ENCODE measurements at places on chromosomes 5 and 9.

GRCh38 chr5:179294131-179294780 is 51.0 kb downstream of the ADAMTS2 start:
- DNase-seq = no peak

DNA sequence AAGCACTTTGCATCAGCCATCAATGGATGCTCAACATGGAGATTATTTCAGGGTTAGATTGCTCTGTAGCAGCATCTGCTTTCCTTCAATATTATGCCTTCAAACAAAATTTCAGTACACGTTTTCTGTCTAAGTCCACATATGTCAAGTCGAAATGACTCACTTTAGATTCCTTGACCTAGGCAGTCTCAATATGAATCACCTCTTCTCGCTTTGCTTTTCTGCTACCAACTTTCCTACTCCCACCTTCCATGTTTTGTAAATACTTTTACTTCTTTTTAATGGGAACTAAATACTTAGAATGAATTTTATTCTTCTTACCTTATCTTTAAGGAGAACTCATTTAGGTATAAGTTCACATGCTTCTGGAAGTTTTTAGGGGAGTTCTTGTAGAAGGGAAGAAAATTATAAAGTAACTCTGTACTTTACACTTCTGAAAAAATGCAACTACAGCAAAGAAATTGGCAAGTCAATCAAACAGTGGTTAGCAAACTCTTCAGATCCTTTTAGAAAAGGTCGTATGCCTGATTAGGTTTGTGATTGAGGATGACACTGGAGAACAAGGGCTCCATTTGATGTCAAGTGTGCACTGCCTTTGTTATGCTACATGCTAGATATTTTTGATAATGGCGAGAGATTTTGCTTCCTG is 478.5 kb upstream of the SMARCA2 start:
- DNase-seq = no peak

GRCh38 chr5:31781772-31782171 is 142.8 kb downstream of the PDZD2 start:
- DNase-seq = no peak

DNA sequence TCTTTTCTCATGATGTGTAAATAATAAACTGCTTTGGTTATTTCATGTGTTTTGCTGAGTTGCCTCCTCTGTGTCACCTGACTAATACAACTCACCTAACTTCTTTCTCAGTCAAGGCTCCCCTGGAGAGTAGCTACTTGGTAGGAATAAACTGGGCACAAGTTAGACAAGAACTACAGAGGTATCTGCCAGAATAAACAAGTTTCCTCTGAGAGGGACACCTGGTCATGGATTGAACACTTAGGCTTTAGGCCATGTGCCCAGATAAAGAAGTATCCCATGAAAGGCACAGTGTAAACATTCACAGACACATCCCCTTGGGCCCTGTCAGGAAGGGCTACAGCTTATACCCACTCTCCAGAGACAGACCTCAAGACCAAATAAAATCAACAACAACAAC is 532.5 kb downstream of the KIF4B start:
- DNase-seq = no peak

- no peak for DNase-seq
Measured at GRCh38 chr5:152070591-152070990, 145.9 kb upstream of the GLRA1 start.

DNA sequence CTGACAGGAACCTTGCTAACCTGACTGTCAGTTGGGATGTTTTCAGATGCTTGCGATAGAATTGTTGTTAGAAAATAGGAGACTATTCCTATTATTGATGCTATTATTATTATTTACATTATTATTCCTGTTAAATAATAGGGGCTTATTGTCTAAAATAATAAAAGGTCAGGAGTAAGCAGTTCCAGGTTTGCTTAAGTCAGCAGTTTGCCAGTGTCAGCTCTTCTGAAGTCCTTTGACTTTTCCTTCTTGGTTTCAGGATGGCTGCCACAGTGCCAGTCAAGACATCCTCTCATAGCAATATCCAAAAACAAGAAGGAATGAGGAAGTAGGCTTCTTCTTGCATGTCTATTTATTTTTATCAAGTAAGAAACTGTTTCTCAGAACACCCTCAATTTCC is 141.7 kb upstream of the MARCHF11 start:
- no peak for DNase-seq

DNA sequence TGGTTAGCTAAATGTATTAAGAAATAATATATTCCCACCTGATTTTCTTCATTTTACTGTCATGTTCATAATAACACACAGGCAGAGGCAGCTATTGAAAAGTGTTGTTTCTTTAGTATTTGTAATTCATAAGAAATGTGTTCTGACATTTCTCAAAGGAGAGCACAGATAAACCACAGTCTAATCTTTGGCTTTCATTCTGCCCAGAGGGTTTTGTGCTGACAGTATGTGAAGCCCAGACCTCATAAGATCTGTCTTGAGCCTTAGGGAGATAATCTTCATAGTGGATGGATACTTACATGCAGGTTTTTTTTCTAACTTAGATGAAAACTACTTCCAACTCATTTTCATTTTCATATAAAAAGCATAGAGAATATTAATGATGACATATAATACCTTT is 206.1 kb downstream of the CHSY3 start:
- DNase-seq = no peak

- no peak for DNase-seq
Measured at GRCh38 chr5:168409591-168410458, 76.4 kb upstream of the RARS1 start.

DNA sequence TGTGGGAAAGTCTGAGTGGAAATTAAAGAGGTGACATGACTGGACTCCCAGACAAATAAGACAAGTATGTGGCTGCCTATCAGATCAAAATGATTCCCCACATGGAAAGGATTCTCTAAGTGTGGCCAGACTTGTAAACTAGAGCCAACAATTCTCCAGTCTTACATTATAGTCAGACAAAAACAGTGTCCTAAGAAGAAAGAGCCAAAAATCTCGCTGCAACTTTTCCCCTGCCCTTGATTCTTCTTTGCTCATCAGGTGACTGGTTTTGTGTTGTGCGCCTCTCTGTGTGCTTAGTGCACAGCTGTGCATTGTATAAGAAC is 164.2 kb upstream of the TARS1 start:
- no peak for DNase-seq

GRCh38 chr9:71733176-71733575 is 35.1 kb downstream of the CEMIP2 start:
- DNase-seq = no peak

DNA sequence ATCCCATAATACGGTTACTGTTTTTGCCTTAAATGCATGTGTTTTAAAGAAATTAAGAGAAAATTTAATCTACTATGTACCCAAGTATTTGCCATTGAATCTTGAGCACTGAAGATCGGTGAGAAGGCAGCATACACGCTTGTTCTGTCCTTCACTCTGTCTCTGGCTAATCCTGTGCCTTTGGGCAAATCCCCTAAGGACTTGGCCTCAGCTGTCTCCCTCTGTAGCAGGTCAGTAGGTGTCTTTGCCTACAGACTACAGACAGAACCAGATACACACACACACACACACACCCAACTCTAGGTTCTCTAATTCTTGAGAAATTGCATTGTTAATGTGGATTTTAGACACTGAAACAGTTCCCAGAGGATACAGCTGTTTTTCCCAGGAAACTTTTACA is 117.4 kb downstream of the WDR41 start:
- DNase-seq = no peak

DNA sequence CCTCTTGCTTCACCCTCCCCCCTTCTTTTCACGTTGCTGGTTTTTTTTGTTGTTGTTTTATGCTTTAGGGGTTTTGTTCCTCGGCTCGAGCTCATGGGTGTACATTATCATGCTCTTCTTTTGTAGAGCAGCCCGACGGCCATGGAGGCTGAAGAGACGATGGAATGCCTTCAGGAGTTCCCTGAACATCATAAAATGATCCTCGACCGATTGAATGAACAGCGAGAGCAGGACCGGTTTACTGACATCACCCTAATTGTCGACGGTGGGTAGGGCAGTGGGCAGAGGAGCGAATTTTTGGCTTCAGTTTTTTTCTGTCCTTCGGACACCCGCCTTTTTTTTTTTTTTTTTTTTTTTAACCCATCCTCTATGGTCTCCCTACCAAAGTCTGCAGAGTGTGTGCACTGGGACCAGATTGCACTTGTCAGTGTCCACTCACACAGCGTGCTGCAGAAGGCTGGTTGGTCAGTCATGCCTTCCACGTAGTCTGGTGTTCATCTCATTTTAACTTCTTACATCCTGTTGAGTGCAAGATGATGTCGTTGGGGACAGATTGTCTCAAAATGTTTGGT is 1.3 kb downstream of the ZNF131 start:
- no peak for DNase-seq

DNA sequence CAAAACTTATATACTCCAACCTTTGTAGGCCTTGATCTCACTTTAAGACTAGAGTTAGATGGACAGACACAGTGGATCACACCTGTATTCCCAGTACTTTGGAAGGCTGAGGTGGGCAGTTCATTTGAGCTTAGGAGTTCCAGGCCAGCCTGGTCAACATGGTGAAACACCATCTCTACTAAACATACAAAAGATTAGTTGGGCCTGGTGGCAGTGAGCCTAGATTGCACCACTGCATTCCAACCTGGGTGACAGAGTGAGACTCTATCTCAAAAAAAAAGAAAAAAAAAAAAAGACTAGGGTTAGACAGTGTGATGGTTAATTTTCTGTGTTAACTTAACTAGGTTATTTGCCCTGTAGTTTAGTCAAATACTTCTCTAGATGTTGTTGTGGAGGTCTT is 74.1 kb downstream of the CFAP95 start:
- DNase-seq = no peak

DNA sequence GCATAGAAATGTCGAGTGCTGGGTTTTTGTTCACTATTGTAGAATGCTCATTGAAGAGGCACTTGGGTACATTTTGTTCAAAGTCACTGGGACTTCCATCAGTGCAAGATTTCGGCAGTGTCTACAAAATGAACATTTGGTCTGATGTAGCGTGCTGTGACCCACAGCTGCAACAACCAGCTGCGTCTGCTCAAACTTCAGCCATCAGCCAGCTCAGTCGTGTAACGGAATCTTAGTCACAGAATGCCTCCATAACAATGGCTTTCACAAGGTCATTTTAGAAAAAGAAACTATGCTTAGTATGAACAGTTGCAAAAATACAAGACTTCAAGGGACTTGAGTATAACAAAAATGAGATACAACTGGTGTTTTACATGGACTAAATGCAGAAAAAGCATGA is 828.1 kb upstream of the GRAMD2B start:
- DNase-seq = no peak

DNA sequence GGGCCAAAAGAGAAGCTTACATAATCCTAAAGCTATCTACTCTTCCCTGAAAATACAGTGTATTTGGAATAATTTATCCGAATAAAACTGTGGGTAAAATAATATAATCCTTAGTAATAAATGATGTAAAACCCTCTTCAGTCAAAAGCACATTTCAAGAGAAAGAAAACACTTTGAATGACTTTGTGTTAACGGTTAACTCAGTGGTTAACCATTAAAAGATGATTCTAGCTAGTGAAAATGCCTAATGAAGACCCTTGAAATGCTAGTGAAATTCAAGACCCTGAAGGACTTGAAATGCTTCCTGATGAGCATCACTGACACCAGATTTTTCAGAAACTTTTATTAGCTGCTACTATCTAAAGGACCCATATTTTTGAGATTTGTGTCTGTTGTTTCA is 70.7 kb downstream of the COX7C start:
- no peak for DNase-seq

GRCh38 chr5:18028036-18028435 is 393.8 kb downstream of the TAF11L14 start:
- no peak for DNase-seq

DNA sequence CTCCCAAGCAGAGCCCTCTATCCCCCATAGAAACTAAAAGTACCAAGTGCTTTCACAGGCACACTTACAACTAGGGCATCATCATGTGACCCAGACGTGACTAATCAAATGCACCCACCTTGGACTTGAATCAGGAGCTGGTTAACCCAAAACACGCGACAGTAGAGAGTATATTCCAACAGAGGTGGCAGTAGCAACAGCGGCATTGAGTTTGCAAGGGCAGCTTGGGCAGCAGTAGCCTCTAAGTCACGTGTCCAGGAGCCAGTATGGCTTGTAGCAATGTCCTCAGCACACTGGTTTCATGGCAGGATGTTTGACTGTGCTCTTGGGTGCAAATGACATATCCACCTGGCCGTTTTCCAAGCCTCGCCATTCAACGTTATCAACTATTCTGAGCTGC is 73.4 kb upstream of the DNAH5 start:
- DNase-seq = no peak

DNA sequence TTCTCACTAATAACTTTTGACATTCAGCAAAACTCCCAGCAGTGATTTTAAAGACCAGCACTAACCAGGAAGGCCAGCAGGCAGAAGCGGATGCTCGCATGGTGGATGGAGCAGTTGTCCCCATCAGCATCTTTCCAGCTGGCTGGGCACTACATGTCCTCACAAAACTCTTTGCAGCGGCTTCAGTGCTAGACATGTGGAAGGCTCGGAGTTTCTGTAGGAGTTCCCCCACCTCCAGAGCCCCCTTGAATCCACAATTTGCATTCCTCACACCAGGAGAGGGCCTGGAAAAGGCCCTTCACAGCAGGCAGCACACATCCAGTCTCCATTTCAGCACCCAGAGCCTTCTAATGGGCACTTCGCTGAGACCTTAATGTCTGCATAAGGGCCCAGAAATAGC is 85.6 kb downstream of the APTX start:
- no peak for DNase-seq

- no peak for DNase-seq
Measured at GRCh38 chr9:34034698-34035065, 14.0 kb downstream of the UBAP2 start.

DNA sequence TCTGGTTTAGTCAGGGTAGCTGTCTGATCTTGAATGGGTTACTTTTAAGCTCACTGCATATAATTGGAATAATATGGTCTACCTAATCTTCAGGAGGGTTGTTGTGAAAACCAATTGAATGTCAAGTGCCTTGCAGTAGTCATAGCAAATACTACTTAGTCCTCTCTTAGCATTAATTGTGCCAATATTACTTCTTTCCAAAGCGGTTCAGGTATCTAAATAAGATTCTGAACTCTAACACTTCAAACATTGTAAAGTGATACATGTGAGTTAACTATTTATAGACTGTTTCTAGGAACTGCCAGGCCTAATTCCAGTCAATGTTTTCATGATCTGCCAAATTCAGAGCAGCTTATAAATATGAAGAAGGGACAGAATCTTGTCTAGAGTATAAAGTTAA is 140.2 kb downstream of the SH3GL2 start:
- no peak for DNase-seq

- no peak for DNase-seq
Measured at GRCh38 chr5:143148771-143149170, 254.7 kb downstream of the NR3C1 start.

DNA sequence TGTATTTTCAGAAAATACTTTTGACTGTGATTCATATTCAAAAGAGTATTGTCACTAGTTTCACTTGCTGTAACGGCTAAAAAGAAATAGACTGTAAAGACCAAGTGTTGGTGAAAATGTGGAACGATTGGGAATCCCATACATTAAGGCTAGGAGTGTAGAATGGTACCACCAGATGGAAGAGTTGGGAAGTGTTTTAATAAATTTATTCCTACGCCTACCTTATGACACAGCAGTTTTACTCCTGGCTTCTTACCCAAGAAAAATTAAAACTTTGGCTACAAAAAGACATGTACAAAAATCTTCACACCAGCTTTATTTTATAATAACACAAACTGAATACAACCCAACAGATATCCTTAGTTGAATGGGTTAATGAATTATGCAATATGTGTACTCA is 256.2 kb downstream of the TAF11L14 start:
- DNase-seq = no peak

GRCh38 chr5:96664669-96665068 is 2.5 kb downstream of the CAST start:
- DNase-seq = no peak

GRCh38 chr5:141512390-141512910 is 23.6 kb downstream of the PCDHGC5 start:
- peak; percentile 86 for DNase-seq

GRCh38 chr5:85663708-85664031 is 954.1 kb upstream of the COX7C start:
- DNase-seq = no peak

All from stimulated activated CD4-positive, alpha-beta T cell treated with anti-CD3 and anti-CD28 coated beads, Interleukin-4, amount 100 ng/mL, for 1 hour (primary cell).